ENCODE measurements at places on chromosomes 16 and 17.

DNA sequence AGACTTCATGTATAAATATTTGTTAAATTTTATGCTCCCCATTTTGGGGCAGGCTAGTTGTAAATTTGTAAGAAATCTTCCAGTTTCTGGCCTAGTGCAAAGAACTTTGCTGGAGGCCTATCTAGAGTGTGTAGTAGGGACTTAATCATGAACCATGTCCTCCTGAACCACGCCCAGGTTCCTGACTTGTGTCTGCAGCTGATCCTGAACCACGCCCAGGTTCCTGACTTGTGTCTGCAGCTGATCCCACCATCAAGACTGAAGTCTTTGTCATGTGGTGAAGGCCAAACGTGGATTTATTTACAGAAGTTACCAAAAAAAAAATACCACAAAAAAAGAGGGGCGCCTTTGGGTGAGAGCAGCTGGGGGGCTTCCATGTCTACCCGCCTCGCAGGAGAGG, 33.1 kb downstream of the LMF1 start:
- no peak for DNase-seq

GRCh38 chr16:50509521-50510341, 38.5 kb upstream of the NKD1 start:
- no peak for DNase-seq

DNA sequence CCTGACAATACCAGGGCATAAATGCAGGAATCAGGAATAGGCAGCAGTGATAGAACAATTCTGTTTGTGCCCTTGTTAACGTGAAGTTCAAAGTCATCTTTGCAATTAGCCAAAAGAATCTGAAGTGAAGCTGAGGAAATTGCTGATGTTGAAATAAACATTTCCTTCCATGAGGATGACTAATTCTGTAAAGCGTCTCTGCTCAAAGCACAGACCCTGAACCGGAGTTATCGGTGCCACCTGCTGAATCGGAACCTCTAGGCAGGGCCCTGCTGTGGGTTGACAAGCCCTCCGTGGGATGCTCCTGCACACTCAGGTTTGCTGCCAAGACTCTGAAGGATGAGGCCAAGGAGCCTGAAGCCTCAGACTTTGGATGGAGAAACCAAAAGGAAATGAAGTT, 37.0 kb upstream of the CDH1 start:
- no peak for DNase-seq

- no peak for DNase-seq
Observed at GRCh38 chr16:102060-102855, 24.2 kb downstream of the MPG start.

- DNase-seq = no peak
Observed at GRCh38 chr17:11996722-11997146, 541 bp downstream of the ZNF18 start.

- DNase-seq = no peak
Observed at GRCh38 chr17:67491681-67492024, 114.6 kb downstream of the PITPNC1 start.

- no peak for DNase-seq
Observed at GRCh38 chr16:86503830-86504229, 6.5 kb upstream of the FOXF1 start.

DNA sequence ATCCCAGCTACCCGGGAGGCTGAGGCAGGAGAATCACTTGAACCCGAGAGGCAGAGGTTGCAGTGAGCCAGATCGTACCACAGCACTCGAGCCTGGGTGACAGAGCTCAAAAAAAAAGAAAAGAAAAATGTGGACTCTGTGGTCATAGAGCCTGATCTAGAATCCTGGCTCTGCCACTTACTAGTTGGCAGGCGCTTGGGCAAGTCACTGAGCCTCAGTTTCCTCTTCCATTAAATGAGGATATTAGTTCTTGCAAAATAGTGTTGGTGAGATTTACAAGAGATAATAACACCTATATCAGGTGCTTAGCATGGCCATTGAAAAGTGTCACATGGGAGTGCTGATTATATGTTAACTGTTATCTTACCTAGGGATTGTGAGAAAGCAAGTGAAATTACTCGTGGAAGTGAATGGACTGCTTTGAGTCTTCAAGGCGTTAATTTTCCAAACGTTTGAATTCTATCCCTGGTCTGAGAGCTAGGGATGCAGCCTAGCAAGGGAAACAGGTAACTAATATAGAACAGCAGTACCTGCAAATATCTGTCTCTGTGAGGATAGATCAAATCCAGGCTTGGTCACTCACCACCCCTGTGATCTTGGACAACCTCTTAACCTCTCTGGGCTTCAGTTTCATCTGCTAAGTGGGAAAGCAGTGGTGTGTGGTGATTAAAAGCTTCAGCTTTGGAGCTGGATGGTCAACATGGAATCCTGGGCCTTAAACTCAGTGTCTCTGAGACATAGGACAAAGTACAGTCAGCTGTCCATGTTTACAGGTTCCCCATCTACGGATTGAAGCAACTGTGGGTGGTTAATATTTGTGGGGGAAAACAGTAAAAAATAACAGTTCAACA, 953 bp upstream of the NSMCE1 start:
- no peak for DNase-seq

- DNase-seq = peak; percentile 4
Observed at GRCh38 chr16:6016530-6017184, 919.1 kb upstream of the EEF2KMT start.

DNA sequence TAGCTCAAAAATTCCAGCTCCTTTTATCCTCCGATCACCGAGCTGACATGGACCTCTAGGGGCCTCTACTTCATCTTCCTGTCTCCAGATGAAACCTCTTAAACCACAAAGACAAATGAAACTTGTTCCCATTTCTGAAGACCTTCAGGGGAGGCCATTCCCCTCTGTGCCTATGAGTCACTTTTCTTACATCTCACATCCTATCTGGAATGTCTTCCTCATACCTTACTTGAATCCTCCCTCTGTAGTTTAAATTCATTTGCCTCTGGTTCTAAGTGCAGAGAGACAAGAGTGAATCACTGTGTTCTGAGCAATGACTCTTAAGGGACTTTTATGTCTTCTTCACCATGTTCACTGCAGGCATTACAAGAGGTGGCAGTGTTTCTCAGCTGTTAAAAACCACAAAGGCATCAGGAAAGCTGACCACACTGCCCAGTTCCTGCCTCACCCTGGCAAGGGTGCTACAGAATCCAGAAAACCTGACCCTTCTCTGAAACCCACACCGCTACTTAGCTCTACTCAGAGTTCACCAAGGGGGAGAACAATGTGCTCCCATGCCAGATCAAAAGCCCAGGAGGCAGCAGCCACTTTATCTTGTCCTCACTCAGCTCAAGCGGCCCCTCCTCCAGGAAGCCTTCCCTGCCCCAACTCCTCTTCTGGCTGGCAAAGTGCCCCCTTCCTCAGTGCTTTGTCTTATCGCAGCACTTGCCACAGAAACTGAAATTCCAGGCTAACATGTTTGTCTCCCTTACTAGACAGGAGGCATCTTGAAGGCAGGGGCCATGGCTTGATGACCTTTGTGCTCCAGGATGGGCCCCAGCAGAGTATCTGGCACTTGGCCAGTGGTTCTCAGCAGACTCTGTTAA, 6.4 kb downstream of the CUEDC1 start:
- DNase-seq = peak; percentile 97

GRCh38 chr17:57724026-57724728, 20.9 kb downstream of the CCDC182 start:
- no peak for DNase-seq

DNA sequence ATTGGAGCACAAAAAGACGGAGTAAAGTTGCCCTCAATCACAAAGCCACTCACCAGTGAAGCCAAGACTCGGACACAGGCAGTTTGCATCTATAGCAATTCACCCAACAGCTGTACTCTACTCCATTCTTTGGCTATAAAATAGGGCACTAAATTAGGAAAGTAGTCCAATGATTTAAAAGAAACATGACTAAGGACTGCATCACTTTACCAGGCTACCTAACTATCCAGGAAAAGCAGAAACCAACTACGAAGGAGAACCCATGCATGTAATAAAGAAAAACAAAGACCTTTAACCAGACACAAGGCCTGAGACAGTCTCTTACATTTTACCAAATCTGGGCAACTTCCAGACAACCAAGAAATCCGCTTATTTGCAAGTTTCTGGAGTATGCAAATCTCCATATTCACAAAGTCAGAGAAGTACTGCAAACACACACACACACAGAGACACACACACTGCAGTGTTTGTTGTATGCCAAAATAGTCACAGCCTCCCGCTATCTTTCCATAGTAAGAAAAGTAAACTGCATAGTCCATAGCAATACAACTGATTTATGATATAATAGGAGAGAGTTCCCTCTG, 59.8 kb downstream of the CDH11 start:
- DNase-seq = no peak

- DNase-seq = no peak
Observed at GRCh38 chr16:21617607-21618006, 18.2 kb downstream of the METTL9 start.

DNA sequence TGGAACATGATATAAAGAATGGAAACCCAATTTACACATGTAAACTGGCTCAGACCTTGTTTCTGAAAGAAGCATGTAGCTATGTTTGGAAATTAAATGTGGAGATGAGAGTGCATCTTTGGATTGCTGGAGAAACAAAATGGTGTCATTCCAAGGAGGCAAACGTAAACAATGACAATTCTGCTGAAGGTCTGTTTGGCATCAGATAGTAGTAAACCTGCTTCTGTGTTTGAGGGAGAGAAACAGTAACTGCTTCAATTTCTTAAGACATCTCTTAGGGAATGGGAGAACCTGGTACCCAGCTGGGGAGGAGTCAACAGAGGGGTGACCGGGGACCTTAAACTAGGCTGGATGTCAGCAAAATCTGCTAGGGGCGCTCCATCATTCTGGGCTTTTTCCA, 23.5 kb downstream of the GPRC5B start:
- no peak for DNase-seq

- no peak for DNase-seq
Observed at GRCh38 chr17:47872019-47872650, 21.2 kb upstream of the SP6 start.

DNA sequence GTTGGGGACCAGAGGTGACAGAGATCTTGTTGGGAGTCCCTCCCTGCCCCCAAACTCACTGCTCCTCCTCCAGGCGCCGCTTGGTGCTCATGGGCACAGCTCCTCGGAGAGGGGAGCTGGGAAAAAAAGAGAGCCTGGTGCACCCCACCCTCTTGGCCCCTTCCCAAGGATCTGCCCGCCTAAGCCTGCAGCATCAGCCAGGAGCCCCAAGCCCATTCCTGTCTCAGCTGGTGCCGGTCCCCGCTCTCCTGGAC, 400 bp downstream of the HCFC1R1 start:
- peak; percentile 27 for DNase-seq

DNA sequence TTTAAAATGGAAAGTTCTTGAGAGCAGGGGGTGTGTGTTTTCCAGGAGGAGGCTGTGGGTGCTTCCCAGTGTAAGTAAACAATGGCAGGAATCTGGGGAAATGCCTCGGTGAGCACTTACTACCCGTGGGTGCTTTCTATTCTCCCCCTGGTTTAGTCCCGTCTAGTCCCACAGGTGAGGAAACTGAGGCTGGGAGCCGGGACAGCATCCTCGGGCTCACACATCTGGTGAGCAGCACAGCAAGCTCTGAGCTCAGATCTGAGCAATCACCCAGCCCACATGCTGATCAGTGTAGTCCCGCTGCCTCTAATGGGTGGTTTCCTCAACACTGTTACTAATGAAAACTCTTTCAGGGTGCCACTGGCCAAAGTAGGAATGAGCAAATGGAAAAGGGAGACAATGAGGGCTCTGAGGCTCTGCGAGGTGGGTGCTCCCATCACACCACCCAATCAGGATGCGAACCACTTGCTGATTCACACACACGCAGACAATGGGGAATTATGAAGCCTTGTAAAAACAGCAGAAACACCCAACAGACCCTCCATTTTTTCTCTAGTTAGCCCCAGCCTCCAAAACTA, 202.6 kb downstream of the PARN start:
- no peak for DNase-seq

GRCh38 chr17:61662741-61663140, 71.7 kb upstream of the NACA2 start:
- DNase-seq = no peak

GRCh38 chr16:85891033-85891775, 7.8 kb upstream of the IRF8 start:
- no peak for DNase-seq

- no peak for DNase-seq
Observed at GRCh38 chr16:86373276-86373901, 136.9 kb upstream of the FOXF1 start.

DNA sequence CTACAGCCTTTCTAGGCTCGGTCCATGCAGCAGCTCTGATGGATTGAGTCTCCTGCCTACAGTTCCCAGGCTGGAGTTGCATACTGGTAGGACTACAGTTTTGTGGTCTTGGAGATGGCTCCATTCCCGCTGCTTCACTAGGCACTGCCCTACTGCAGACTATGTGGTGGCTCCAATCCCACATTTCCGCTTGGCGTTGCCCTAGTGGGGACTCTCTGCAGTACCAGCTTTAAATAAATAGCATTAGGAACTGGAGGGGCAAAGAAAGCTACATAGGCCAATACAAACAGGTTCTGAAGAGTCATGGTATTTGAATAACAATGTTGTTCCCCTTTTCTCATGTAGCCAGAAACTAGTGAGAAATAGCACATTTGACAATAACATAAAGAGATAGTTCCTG, 5.4 kb upstream of the GOSR2 start:
- DNase-seq = no peak

GRCh38 chr17:1762901-1763898, 1.3 kb downstream of the SERPINF1 start:
- no peak for DNase-seq

GRCh38 chr17:10614536-10615155, 42.5 kb downstream of the MYH3 start:
- DNase-seq = peak; percentile 57

DNA sequence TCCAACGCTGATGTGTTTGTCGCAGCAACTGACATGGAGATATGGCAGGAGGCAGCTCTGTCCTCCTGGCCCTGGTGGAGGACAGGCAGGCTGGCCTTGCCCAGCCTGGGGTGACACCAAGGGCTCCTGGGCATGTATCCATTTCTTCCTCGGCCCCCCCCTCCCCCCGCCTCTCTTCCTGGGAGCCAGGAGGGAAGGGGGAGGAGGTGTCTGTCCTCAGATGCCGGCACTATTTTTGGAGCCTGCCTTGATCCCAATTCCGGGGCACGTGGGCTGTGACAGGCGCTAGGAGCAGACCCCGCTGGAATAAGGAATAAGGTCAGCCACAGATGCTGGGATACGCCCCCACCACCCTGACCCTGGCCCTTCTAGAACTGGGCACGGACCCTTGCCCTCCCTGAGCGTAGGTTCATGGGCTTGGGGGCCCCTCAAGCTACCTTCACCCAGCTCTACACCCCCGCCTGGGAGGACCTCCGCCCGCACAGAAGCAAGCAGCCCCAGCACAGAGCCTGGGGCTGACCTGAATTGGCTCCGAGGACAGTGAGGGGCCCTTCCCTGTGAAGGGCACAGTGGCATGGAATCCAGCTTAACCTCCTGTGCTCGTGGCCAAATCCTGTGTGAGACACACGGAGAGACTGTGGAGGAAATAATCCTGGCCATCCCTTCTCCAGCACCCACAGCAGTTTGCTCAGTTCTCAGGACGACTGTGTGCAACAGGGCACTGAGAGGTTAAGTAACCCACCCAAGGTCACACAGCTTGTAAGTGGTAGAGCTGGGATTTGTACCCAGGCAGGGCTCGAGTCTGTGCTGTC, 24.1 kb downstream of the SEC14L5 start:
- no peak for DNase-seq

GRCh38 chr17:49980703-49981197, 11.8 kb downstream of the DLX4 start:
- no peak for DNase-seq

GRCh38 chr16:23469814-23470213, 16.8 kb upstream of the COG7 start:
- DNase-seq = no peak
